ENCODE measurements at places on chromosomes 3 and 15.

- no peak for DNase-seq
Measured at GRCh38 chr15:57216288-57216687, 160.0 kb upstream of the CGNL1 start.

DNA sequence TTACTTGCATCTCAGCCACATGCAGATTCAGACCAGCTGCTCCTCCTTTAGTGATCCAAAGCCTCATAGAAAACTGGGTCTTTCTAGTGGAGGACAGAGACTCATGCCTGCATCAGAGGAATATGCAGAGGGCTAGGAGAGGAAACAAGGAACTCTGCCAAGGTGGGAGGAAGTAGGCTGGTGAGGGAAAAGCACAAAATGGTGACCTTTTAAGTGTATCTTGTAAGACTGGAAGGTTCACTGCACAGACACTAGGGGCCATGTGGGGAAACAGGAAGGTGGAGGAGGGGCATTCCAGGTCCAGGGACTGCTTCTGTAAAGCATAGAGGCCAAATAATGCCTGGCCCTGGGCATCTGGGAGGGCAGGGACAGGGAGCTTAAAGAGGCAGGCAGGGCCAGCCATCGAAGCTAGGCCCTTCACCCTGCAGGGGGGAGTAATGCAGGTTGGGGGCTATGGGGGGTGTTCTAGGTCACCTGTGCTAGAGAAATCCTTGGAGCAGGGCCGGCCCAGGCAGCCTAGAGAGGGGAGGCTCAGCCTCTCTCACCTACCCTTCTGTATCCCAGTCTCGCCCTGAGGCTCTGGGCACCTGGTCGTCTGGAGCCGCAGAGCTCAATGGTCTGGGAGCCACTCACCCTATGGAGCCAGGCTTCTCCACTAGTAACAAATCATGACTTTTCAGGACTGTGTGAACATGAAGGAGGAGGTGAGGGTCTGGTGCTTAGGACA is 117.7 kb downstream of the DNAJB8 start:
- DNase-seq, result no peak

DNA sequence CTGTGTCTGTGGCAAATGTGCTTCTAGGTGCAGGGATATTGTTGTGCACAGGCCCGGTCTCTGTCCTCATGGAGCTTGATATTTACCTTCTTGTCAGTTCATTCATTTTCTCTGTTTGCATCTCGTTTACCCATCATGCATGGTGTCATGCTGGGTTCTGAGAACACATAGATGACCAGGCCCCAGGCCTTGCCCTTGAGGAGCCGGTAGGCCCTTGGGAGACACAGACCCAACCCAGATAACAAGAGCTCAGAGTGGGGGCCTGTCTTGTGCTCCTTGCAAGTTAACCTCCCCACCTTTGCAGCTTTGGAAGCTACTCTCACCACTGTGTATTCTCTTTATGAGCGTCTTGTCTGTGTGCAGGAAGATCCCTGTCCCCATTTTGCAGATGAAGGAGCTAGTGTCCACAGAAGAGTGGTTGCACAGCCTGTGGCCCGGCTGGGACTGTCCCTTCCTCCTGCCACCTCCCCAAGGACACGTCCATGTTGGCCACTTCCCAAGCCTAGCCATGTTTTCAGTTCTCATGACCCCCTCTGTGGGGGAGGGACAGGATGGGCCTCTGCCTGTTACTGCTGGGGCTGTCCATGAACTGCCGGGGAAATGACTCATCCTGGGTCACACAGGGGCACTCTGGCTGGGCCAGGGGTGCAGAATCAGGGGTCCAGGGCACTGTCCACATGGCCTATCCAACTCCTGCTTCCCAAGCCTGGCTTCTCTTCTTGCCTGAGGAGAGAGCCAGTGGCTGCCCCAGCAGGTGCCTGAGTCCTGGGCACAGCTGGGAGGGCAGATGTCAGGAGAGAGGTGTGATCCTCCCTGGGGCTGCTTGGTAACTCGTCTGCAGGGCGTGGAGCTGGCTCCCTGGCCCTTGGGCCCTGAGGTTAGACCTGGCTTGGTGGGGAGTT is 3.4 kb downstream of the SNX33 start:
- no peak for DNase-seq

DNA sequence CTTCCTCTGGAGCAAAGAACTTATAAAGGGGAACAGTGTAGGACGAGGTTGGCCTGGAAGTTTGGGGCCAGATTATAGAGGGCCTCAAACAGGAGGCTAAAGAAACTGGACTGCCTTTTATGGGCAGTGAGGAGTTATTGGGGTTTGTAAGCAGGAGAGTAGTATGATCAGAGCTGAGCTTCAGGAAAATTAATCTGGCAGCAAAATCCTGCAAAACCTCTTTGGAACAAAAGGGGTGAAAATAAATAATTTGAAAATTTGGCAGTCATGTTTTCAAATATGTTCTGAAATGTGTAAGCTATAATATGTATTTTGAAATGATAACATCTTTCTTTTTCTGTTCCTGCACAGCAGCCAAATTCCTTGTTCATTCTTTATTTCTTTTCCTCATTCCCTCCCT is 164.9 kb downstream of the THSD4 start:
- no peak for DNase-seq

DNA sequence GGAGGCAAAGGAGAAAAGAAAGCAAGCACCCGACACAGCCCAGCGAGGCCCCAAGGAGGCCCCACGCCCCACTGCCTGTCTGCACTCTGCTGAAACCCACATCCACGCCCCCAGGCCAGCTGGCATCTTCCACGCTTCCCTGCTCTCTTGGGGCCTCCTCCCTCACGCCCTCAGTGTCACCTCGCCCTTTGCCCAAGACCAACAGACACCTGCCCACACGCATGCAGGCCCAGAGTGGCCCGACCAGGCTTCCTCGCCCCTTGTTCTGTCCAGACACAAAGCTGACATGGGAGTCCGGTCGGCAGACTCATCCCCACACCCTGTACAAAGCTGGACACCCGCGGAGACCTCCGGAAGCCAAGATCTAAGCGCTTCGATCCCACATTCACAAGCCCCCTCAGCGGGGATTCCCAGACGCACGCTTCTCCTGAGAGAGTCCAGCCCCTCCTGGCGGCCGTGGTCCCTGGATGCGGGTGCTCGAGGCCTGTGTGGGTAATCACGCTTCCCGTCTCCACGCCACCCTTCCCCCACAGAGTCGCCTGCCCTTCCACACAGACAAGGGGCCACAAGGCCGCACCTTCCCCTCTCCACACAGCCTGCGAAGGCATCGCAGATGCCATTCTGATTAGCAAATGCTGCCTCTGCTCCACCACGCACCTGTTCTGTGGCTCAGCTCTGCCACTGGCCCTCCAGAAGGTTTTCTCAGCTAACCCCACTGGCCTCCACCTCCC is 176.6 kb downstream of the XXYLT1 start:
- DNase-seq, result no peak

GRCh38 chr3:48002787-48003186 is 13.4 kb downstream of the MAP4 start:
- DNase-seq, result no peak

- DNase-seq, result no peak
Measured at GRCh38 chr3:160008961-160009360, 20.3 kb downstream of the IL12A start.

GRCh38 chr3:53082736-53083135 is 36.9 kb upstream of the SFMBT1 start:
- no peak for DNase-seq

DNA sequence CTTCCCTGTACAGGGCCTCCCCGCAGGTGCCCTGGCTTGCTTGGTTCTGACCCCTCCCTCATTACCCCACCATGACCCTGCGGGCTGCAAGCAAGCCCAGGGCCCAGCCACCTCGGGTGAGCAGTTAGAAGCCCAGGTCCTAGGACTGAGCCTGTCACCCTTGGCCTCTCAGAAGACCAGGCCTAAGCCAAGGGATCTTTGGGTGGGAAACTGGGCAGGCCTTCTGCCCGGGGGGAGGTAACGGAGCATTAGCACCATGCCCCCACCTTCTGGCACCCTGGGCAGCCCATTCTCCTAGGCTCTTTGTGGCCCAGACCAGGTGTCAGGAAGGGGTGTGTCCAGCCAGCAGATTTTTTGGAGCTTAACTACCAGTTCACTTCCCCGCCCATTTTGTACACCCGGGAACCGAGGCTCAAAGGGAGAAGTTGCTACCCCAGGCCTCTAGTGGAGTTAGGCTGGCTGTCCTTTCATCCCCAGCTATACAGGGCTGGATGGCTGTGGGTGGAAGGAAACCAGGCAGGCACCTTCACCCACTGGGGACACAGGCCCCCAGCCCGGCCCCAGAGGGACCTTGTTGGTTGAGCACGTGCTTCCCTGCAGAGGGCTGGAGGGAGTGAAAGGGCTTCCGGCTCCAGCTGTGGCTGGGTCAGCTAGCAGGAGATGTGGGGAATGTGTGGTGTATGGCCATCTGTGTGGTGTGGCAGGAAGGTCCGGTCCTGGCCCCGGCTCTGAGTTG is 1.4 kb downstream of the CSK start:
- no peak for DNase-seq

- peak; percentile 15 for DNase-seq
Measured at GRCh38 chr3:48694610-48695392, 9.1 kb upstream of the NCKIPSD start.

GRCh38 chr15:58086491-58086890 is 21.0 kb upstream of the ALDH1A2 start:
- no peak for DNase-seq

DNA sequence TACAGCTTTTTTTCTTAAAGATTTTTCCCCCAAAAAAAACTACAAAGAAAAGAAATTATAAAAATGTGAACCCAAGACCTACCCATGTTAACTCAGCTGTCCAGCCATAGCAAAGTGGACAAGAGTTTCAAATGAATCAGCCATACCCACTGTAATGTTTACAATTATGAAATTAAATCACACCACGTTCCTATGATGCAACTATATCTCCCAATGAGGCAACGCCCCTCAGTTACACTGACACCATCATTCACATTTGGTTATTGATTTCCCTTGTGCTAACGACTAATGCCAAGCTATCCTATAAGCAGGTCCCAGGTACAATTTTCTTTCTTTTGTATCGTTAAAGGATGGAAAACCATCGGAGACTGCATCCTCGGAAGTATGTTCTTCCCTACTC is 115.1 kb upstream of the ICE2 start:
- no peak for DNase-seq

DNA sequence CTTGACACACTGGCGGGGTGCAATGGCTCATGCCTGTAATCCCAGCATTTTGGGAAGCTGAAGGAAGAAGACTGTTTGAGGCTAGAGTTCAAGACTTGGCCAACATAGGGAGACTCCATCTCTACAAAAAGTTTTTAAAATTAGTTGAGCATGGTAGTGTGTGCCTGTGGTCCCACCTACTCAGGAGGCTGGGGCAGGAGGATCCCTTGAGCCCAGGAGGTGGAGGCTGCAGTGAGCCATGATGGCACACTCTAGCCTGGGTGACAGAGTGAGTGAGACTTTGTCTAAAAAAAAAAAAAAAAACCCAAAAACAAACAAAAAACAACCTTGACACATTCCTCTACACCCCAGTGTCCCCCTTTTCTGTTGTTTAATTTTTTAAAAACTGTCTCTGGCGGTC is 4.0 kb upstream of the ITPKA start:
- no peak for DNase-seq

DNA sequence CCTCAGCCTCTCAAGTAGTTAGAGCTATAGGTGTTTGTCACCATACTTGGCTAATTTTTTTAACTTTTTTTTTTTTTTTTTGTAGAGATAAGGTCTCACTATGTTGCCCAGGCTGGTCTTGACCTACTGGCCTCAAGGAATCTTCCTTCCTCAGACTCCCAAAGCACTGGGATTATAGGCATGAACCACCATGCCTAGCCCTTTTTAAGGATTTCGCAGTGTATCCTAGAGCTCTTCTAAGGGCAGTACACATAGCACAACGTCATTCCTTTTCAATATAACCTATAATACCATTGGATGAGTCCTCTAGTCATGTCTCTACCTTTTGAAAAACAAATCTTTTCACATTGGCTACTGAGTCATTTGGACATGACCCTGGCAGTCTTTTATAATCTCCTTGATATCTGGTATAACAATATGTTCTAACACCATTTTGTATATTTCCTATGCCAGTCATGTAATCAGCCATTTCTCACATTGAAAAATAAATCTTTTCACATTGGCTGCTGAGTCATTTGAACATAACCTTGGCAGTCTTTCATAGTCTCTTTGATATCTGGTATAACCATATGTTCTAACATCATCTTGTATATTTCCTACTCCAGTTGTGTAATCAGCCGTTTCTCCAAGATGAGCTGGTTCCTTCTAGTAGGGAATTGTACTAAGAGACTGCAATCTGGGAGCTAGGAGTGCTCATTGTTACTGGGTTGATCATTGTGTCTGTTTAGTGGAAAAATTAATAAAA is 944.7 kb downstream of the MCTP2 start:
- DNase-seq, result no peak

GRCh38 chr3:32978331-32978730 is 26.9 kb downstream of the CCR4 start:
- DNase-seq, result no peak

DNA sequence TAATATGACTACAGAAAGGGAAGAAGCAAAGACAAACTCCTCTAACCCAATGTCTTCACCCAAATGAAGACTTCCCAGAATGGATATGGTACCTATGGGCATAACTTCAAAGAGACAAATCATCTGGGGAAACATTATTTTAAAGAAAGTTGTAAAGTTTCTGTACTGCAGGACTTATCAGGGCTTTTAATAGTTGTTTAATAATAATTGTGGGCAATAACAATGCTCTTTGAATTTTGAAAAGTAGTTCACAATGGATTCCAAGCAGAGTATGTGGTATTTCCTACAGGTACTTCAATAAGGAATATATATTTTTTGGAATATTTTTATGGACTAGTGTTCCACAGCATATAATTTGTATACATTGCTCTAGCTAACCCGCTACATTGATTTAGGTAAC is 503.1 kb downstream of the MCTP2 start:
- DNase-seq, result no peak
